ENCODE measurements at places on chromosomes 7 and 10.
A peak's percentile ranks its signal among the peaks of the same experiment; 100 is the strongest.

DNA sequence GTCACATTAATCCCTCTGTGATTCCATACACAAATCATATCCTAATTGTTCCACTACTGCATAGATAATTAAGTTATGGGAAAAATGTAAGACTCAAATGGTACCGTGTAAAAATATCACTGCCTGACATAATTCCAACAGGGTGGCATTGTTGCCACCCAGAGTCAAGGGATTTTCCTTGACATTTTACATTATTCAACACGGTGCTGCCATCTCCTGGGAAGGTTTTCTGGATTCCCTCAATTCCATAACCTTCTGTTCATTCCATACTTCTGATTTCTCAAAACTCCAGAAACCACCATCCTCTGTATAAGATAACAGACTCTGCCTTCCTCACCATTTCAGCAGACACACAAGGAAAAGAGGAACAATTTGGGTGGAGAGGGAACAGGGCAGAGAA is 495.9 kb downstream of the XPNPEP1 start:
- peak; percentile 6 for DNase-seq

GRCh38 chr7:34153656-34154270 is 248.4 kb downstream of the BMPER start:
- peak; percentile 46 for DNase-seq

DNA sequence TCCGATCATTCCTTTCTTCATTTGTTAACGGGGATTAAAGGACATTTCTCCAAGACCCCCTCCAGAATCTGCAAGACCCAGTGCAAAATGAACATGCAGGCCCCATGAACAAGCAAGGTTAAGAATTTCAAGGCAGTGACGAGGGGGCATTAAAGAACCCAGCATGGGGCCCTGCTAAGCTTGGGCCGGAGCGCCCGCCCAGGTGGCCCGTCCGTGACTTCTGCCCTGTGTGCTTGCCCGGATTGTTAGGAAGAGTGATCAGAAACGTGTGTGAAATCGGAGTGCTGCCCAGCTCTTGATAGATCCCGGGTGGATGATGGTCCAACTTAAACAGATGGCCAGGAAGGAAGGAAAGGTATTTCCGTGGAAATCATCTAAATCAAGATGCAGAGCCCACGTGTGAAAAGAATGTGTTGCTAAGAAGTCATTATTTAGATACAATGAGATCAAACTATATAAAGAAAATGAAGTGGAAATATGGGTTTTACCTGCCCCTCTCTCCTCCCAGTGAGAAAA is 213.6 kb downstream of the KLF6 start:
- DNase-seq: no peak

DNA sequence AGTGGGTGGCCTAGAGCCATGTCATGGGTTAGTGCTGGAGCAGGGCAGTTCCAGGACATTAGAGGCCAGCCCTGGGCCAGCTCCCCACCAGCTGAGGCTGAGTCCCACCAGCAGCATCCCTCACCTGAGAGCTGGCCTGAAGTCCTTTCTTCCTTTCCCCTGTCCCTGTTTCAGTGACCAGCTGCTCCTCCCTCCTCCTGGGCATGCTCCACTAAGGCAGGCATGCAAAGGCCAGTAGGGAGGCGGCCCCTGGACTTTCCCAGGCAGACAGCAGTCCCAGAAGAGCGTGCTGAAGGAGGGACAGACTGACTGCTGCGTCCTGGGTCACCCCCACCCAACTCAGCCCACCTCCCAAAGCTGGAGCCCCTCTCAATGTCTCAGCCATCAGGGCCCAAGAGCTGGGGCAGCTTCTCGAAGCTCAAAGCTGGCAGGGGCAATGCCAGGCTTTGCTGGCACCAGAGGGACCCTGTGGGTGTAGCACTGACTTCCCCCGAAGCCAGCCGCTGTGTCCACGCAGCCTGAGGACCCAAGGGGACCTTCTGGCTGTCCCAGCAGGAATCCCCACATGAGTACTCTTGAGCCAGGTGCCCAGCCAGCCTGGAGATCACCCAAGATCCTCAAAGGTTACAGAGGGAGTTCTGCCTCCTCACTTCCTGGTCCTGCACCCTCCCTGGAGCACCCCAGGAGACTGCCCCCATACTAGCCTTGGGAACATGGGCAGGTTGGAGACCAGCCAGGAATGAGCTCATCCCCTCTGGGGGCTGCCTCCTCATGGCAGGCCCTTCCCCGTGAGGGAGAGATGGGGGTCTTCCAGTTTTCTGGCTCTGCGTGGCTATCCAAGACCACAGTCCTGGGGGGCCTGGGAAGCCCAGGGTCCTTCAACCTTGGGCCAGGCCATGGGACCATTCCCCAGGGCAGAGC is 35.2 kb upstream of the RET start:
- no peak for DNase-seq

GRCh38 chr10:126177417-126178030 is 210.8 kb downstream of the ADAM12 start:
- no peak for DNase-seq

DNA sequence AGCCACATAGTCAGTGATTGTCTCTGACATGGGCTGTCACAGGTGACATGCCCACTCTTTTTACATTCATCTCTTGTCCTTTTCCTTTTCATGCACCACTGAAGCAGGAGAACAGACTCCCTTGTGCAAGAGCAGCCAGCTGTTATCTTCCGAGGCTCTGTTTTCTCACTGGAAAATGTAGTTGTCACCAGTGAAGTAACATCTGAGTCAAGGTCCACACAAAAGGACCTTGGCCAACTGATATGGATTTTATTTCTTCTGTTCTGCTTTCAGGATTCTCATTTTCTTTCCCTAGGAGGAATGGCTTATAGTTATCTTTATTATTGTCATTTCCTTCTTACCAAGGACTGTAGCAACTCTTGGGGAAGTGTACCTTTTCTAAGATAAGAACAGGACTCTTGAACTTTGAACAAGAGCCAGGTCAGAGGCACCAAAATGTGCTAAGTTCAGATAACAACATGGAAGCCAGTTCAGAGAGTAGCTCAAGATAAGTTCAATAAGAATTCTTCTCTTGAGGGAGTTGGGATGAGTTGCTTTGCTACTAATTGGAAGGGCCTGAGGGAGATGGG is 22.7 kb downstream of the AVPI1 start:
- no peak for DNase-seq

GRCh38 chr7:111741811-111742240 is 179.5 kb upstream of the IMMP2L start:
- DNase-seq: peak; percentile 64

DNA sequence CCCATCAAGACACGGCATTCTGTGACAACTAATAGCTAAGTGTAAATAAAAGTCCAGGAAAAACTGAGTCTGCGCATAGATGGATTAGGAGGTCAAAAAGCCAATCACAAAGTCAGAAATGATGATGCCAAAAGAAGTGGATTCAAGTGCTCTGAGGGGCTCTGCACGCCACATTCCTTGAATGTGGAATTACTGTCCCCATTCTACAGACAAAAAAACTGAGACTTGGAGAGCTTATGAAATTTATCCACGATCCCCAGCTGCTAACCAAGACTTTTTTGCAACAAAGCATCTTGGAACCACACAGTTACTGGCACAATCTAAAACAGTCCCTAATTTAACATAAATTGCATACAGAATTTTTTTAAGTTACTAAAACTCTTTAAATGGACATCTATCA is 49.6 kb upstream of the SLIT1 start:
- DNase-seq: no peak

DNA sequence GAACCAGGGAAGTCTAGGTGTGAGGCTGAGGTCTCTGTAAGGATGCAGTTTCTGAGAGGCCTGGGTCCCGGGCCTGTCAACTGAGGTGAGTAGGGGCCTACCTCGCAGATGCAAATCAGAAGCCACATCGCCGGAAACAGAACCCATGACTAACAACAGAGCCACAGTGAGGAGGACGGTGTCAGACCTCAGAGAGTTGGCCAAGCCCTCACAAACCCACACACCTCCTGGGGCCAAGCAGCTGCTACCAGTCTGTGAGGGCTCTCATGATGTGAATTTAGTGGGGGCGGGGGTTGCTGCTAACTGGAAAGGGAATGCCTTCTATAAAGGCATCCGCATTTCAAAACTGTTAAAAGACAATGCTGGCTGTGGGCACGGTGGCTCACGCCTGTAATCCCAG is 103.0 kb downstream of the COBL start:
- no peak for DNase-seq

- no peak for DNase-seq
Measured at GRCh38 chr10:113369365-113369694, 183.5 kb upstream of the HABP2 start.

- no peak for DNase-seq
Measured at GRCh38 chr10:72375173-72375572, 20.5 kb upstream of the DNAJB12 start.

- no peak for DNase-seq
Measured at GRCh38 chr10:110723224-110723891, 79.2 kb downstream of the RBM20 start.

- DNase-seq: no peak
Measured at GRCh38 chr7:24874791-24875190, 105.2 kb downstream of the OSBPL3 start.

GRCh38 chr7:129468547-129468946 is 33.8 kb upstream of the SMKR1 start:
- no peak for DNase-seq

GRCh38 chr10:123991611-123992570 is 100.3 kb upstream of the CPXM2 start:
- DNase-seq: no peak

GRCh38 chr7:11480143-11480542 is 351.9 kb downstream of the THSD7A start:
- DNase-seq: no peak

- DNase-seq: no peak
Measured at GRCh38 chr10:107340326-107340725, 175.8 kb upstream of the SORCS1 start.

DNA sequence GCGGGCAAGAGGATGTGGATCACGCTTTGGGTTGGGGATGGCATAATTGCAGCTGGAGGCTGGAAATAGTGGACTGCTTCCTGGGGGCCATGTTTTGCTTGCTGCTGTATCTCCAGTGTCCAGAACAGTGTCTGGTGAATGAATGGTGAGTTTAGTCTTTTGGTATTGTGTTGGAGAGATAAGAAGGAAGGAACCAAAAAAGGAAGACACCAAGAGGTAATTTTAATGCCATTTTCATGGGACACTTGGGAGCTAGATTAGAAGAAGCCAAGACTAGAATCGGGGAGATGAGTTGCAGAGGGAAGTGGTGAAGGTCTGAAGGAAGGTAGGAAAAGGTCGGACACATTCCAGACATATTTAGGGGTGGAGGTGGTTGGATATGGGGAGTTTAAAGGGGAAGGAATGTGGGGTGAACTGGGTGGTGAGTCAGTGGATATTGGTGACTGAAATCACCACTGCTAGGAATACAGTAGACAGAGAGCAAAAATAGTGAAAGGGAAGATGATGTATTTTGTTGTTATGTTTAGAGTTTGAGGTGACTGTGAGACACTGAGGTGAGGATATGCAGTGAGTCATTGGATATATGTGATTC is 76.7 kb downstream of the CCNY start:
- DNase-seq: peak; percentile 78

DNA sequence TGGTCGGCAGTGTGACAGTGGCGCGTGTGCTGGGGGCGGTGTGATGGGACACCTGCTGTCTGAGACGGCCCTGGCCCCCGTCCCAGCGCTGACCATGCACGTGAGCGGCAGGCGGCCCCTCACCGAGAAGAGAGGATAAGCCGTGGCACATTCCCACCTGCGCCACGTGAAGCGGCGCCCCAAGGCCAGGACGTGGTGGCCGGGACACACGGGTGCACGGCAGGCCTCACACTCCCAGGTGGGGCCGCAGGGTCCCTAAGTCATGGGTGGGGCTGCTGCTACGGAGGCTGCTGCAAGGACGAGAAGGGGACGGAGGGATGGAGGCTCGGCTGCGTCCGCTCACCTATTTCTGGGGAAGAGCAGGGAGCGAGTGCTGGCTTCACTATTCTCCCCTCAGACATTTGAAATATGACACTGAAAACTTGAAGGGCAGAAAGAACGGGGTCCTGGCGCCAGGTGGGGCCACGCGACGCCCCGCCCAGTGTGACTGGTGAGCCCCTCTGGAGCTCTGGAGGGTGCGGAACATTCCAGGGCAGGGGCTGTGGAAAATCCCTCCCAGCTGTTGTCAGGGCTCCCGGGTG is 7.5 kb downstream of the CYP2W1 start:
- DNase-seq: no peak

GRCh38 chr10:46022978-46023702 is 7.3 kb downstream of the NCOA4 start:
- peak; percentile 87 for DNase-seq

DNA sequence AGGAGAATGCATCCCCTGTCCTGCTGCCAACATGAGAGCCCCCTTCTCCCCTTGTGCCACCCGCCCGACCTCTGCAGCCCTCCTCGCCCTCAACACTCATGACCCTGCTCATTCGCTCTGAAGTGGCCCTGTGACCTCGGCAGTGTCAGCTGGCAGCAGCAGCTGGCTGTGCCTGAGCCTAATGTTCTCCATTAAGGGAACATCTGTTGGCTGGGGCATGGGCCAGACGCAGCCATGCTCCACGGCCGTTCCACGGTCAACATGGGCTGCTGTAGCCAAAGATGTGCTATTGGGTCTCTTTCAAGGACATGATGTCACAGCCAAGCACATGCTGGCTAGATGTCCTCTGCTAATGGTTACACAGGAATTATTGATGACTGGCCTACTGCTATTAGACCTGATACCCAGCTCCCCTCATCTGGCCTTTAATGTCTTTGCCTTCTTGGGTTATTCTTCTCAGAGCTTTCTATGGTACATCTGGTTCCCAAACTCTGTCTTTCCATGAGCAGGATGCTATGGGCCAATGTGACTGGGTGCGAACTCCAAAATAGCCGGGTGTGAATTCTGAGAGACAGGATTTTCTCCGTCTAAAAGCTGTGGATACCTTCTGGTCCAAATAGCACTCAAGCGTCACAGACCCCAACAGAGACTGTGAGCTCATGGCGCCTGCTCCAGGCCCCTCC is 22.4 kb downstream of the ADCYAP1R1 start:
- DNase-seq: no peak

GRCh38 chr7:146660839-146661238 is 544.2 kb downstream of the CNTNAP2 start:
- DNase-seq: no peak

DNA sequence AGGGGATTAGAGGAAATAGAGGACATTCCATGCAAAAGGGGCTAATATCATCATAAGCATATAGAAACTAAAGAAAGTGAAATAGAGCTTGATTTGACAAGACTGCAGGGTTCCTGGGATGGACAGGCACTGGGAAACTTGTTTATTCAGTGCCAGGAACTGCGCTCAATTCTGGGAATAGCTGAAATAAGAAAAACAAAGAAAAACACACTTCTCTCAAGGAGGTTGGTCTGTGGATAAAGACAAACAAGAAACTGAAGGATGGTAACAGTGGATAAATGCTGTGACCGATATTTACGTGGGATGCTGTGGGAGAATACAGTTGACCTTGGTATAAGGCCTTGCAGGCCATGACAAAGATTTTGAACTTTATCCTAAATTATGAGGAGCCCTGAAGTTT is 40.9 kb upstream of the ANLN start:
- no peak for DNase-seq

- DNase-seq: no peak
Measured at GRCh38 chr10:93071674-93072224, 1.9 kb upstream of the CYP26A1 start.

DNA sequence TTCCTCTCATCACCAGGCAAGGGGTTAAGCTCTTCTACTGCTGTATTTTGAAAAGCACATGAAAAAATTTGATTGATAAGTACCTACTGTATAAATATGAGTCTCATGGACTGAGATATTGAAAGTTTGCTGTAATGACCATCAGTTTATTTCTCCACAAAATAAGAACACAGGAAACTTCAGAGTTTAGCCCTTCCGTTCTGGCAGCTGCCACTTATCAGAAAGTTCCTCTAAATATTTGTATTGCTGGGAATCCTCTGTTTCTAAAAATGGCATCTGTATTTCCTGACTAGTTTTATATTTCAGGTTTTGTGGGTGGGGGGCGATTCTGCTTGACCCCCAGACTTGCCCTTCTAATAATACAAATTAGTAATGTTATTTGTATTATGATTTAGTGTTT is 92.0 kb downstream of the LYZL2 start:
- no peak for DNase-seq

Data from fibroblast of skin of right quadriceps (primary cell).